HTR-8/SVneo (cell line): ENCODE measurements at places on chromosomes 7 and 10.

DNA sequence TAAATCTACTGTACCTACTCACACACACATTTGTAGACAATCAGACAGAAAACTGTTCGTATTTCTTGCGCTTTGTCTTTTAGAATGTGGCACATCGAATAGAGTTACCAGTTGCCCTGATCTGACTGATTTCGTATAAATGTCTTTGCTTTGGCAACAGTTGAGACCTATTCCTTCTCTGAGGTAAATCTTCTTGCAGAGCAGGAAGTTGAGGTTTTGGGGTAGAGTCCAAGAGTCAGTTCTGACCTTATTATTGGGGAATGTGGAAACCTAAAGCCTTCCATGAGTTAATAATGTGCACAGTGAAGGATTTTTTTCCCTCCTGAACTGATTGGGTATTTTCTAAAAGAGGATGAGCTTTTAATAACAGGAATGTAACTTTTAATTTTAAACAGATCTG is 135.3 kb downstream of the KIAA1217 start:
- DNase-seq: peak; percentile 71

DNA sequence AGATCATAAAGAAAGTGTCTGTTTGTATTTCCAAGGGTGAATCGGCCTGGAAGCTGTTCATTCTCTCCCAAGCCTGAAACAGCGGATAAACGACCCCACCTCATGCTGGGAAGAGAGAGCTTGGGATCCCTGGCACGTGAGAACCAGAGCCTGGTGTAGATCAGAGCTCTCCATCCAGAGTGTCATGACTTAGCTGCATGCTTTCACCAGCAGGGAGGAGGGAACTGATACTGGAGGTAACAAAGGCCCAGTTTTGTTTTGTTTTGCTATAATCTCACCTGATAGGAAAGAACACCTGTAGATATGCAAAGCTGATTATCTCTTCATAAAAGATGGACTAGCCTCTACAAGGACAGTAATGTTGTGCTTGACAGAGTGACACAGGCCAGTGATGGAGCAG is 236.6 kb downstream of the POM121L12 start:
- DNase-seq: no peak

GRCh38 chr10:125533866-125534265 is 149.1 kb downstream of the TEX36 start:
- DNase-seq: no peak

GRCh38 chr10:32084185-32084851 is 28.1 kb upstream of the KIF5B start:
- no peak for DNase-seq

- DNase-seq: no peak
Measured at GRCh38 chr7:124449896-124450295, 315.7 kb downstream of the GPR37 start.

- DNase-seq: no peak
Measured at GRCh38 chr7:151394076-151395035, 15.5 kb downstream of the WDR86 start.

DNA sequence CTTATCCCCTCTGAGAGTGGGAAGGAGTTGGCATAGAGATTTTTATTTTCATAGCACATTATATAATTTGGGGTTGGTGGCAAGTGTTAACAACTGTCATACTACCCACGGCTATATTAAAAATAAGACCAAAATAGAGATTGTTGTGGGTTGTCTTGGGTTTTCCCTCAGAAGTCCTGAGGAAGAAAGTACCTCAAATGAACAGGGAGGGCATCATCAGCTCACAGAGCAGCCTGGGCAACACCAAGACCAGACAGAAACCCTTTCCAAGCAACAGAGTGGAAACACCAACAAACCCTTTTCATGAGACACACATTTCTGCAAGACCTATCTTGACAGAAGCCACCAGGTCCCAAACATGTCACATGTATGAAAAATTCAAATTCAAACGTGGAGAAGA is 121.2 kb downstream of the GLI3 start:
- DNase-seq: no peak

DNA sequence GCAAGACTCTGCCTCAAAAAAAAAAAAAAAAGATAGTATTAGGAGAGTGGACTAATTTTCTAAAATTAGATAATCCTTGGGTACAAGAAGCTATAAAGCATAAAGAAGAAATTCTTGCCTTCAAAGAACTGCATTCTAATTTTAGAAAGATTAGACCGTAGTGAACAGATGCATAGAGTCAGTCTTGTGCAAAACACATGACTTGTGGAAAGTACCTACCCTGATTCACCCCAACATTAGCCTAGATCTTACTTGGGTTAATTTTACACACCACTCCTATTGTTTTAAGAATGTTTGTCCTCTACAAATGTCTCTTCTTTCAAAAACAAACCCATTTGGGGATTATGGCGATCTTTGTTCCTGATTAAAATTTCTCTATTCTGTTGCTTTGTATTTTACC is 38.9 kb upstream of the SP8 start:
- no peak for DNase-seq

GRCh38 chr10:49325916-49326783 is 27.2 kb downstream of the C10orf71 start:
- no peak for DNase-seq

- no peak for DNase-seq
Measured at GRCh38 chr7:691361-692045, 35.0 kb upstream of the DNAAF5 start.

- DNase-seq: no peak
Measured at GRCh38 chr7:50211130-50212015, 93.1 kb upstream of the IKZF1 start.

- DNase-seq: no peak
Measured at GRCh38 chr7:85125176-85125575, 61.7 kb downstream of the SEMA3D start.

DNA sequence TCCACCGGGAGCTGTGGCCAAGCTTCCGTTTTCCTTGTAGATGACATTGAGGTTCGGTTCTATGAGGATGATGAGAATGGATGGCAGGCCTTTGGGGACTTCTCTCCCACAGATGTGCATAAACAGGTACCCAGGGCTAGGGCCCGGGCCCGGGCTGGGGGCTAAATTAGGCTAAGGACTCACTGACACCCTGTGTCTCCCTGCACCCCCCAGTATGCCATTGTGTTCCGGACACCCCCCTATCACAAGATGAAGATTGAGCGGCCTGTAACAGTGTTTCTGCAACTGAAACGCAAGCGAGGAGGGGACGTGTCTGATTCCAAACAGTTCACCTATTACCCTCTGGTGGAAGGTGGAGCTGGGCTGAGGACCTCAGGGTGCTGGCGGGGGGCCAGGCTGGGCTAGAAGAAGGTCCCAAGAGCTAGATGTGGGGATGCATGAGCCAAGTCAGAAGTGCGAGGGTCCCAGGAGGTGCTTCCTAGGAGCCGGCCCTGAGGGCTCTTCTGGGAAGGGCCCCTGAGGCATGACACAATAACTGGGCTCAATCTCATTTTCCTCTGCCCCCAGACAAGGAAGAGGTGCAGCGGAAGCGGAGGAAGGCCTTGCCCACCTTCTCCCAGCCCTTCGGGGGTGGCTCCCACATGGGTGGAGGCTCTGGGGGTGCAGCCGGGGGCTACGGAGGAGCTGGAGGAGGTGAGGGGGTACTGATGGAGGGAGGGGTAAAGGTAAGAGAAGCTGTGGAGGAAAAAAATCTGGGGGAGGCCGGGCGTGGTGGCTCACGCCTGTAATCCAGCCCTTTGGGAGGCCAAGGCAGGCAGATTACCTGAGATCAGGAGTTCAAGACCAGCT is 2.9 kb downstream of the NFKB2 start:
- no peak for DNase-seq

GRCh38 chr7:85595750-85596178 is 408.9 kb upstream of the SEMA3D start:
- DNase-seq: peak; percentile 10

- DNase-seq: no peak
Measured at GRCh38 chr7:44636041-44636584, 29.7 kb downstream of the OGDH start.

- DNase-seq: no peak
Measured at GRCh38 chr10:7417103-7417623, 6.3 kb upstream of the SFMBT2 start.

DNA sequence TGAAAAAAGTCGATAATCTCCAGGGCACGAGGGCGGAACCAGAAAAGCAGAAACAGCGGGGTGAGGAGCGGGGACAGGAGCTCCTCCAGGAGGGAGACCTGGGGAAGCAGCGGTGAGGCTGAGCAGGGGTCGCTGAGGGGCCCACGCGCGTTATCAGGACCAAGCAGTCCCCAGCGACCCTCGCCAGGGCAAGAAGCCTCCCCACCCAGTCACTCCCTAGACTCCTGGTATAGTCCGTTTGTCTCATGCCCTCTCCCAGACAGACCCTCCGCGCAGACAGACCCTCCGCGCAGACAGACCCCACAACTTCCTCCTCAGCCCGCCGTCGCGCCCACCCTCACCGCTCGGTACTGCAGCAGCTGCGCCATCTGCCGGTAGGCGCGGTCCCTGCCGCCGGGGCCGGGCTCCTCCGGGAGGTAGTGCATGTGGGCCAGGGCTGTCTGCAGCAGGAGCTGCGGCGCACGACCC is 6.3 kb downstream of the ATG9B start:
- peak; percentile 63 for DNase-seq

GRCh38 chr10:84994722-84995121 is 666.3 kb downstream of the CCSER2 start:
- no peak for DNase-seq

DNA sequence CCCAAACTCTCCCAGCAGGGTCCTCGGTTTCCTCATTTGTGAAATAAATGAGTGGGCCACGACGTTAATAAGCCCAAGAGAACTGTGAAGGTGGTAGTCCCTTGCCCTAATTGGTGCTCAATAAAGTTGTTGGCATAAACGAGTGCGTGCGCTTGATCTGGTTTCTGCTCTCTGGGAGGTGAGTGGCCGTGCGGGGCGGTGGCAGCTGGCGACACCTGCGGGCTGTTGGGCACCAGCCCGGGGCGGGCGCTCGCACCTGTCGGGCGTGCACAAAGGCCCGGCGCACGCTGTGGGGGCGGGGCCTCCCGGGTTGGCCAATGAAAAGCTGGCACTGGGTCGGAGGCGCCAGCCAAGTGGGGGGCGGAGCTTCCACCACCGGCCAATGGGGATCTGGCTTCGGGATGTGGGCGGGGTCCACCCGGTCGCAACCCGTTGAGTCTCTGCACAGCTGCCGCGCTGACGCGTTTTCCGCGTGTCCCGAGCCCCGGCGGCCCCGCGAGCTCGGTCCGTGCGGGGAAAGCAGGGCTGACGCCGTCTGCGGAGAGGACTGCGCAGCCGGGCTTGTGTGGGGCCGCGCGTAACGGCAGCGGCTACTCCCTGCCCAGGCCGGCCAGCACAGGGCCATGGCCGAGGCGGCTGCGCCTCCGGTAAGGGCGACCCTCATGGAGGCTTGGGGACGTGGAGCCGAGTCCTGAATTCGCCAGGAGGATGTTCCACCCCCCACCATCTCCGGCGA is 23.0 kb downstream of the ZNF783 start:
- DNase-seq: peak; percentile 96

GRCh38 chr7:102193806-102194205 is 92.9 kb upstream of the SH2B2 start:
- DNase-seq: no peak

DNA sequence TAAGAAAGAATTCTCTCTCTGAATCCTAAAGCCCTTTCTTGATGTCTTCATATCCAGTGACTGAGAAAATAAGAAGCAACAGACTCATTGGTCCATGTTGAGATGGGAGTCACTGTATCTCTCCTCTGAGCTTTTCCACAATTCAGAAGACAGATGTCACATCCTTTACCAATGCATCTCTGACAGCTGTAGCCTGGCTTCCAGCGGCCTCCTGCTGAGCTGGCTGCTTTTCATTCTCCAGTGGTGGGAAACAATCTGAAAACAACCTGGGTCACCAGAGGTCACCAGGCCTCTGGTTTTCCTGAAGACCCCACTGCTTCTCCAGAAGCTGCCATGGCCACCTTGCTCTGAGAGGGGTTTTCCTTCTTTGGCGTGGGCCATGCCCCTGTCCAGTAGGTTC is 18.3 kb upstream of the RPA3 start:
- DNase-seq: no peak

DNA sequence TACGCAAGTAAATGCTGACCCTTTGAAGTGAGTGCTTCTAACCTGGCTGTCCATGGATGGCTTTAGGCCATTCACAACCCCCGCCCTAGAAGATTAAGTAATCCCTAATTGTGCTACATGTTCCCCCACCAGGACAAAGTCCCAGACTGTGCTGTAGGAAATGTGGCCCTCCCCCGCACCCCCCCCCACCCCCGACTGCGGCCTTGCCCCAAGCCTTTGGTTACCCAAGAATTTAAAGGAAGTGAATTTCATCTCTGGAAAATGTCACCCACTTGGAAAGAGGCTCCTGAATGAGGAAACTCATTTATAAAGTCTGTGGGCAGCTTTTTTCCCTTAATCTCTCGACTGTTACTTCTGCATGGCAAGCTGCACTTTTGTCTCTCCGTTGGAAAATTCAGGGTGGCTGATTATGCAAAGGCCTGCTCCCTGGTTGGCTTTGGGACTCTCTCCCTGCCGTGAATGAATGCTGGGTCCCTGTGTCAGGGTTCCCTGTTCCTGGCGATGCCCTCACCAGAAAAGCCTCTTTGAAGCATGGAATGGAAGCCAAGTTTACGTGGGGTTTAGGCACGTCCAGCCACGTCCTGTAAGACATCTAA is 31.4 kb upstream of the AQP1 start:
- DNase-seq: no peak

GRCh38 chr10:126045861-126046260 is 149.5 kb downstream of the FANK1 start:
- DNase-seq: no peak

DNA sequence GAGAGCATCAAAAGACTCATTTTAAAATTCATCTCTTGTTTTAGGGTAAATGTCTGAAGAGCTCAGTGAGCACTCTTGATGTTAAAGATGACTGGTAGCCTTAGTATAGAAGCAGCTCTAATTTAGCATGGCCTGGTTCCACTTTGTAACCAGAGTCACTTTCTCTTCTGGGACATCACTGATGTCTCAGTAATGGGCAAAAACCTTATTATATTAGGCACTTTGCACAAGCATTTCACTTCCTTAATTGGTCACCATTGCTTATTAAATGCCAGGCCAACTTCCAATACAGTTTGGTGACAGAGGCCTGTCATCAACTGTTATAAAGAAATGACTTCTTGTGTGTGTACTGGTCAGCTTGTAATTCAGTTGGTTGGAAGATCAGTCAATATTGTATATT is 53.0 kb downstream of the STEAP1B start:
- no peak for DNase-seq

GRCh38 chr7:47071866-47072265 is 510.0 kb downstream of the TNS3 start:
- DNase-seq: no peak

DNA sequence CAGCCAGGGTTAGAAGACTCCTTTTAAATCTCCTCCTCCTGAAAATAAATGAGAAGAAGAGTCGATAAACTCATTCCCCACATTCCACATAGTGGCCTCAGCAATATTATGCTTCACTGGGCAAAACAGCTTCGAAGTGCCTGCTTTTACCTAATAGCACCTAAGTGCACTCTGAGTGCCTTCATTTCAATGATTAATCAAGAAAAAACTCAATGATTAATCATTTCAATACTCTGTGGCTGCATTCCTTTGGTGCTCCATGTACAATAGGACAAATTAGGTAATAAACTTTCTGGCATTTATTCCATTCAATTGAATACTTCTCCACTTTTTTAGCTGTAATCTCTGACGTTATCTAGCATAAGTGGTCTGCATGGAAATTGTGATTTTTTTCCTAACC is 174.6 kb downstream of the CCDC71L start:
- peak; percentile 5 for DNase-seq
